Caco-2 (cell line): ENCODE measurements at places on chromosomes 2 and 18. TPM values are rescaled to one million over a fixed set of nuclear protein-coding genes. Genes with fewer than 3 reads are reported as not detected.
A peak's percentile ranks its signal among the peaks of the same experiment; 100 is the strongest.

DNA sequence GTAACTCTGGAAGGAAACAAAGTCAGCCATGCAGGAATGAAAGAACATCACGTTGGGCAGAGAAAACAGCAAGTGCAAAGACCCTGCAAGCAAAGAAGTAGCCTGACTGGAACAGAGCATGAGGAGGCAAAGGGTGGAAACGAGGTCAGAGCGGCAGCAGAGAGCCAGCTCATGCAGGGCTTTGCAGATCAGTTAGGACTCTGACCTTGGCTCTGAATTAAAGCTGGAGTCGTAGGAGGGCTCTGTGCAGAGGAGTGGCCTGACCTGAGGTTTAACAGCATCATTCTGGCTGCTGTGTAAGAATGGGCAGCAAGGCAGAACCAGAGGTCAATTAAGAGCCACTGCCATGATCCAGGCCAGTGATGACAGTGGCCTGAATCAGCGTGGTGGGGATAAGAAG is 220.7 kb downstream of the PRKCE start:
- H3K27me3 ChIP-seq: no peaks in the 10 kb centered on the region; the same call in 1 of the 2 replicates
- H3K4me1 ChIP-seq: peaks cover 11% of the 10 kb centered on the region
- no peak for DNase-seq
- H3K36me3 ChIP-seq: no peaks in the 10 kb centered on the region
- no peak overlapping the region for H3K27ac ChIP-seq

DNA sequence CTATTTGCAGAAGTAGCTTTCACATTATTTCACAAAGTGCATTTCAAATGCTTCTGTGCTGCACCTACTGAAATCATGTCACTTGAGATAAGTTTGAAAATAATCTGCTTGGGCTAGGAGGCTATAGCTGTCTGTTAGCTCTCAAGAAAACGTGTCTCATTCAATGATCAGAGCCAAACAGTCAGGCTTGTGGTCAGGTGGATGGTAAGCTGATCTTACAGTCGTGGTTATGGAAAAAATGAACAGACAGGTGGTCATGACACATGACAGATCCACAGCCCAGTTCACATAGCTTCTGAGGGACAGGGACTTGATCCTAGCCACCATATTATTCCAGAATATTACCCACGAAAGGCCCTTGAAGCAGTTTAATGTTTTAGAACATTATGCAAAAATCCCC is 26.5 kb upstream of the RFX8 start:
- no peak for DNase-seq
- no peaks in the 10 kb centered on the region for H3K27me3 ChIP-seq
- no peak overlapping the region for H3K27ac ChIP-seq
- H3K4me1 ChIP-seq: no peaks in the 10 kb centered on the region
- no peak overlapping the region for H3K4me3 ChIP-seq
- no peaks in the 10 kb centered on the region for H3K36me3 ChIP-seq

DNA sequence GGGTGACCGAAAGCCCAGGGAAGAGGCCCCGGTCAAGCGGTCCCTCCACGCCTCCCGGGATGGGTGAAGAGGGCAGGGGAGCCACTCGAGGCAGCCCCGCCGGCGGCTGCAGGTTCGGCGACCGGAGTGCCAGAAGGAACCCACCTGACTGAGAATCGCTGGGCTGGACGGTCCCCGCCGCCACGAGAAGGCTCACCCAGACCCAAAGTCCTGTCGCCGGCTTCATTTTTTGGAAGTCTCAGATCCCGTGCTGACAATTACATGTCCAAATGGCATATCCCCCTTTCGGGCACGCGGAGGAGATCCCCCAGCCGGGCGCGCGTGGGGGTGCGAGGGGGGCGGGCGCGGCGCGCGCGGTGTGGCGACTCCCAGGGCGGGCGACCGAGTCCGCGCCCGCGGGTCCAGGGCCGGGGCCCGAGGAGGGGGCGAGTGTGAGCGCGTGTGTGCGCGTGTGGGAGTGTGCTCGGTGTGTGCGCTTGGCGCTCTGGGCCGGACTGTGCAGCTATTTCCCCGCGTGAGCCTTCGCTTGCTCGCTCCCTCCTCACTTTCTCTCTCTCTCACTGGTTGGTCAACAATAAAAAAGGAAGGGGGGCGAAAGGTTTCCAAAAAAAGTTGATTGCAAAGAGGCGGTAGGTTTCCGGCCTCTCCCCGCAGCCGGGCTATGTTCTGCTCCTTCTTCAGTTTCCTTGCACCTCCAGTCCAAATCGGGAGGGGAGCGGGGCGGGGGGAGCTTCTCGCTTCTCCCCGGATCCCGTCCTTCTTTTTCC is at the start of gene ERBB4:
ERBB4 (minus strand) TSS at position 498 of the 767 bp plus-strand sequence; CDS start at position 226, 272 bp downstream.
- H3K36me3 ChIP-seq: no peaks in the 10 kb centered on the region
- peaks cover 6% of the 10 kb centered on the region for H3K27me3 ChIP-seq
- H3K4me3 ChIP-seq: peak within 1 kb of the TSS; percentile 21
- H3K27ac ChIP-seq: no peak within 1 kb of the TSS
- peaks cover 16% of the 10 kb centered on the region for H3K4me1 ChIP-seq

DNA sequence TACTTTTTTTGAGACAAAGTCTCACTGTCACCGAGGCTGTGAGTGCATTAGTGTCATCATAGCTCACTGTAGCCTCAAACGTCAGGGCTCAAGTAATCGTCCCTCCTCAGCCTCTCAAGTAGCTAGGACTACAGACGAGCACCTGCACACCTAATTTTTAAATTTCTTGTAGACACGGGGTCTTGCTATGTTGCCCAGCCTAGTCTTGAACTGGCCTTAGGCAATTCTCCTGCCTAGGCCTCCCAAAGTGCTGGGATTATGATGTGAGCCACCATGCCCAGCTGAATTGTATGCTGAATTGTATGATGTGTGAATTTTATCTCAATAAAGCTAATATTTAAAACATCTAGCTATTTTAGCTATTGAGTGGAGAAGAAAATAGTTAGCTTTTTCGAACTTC is 18.9 kb downstream of the CAB39 start:
- H3K4me1 ChIP-seq: peaks cover 16% of the 10 kb centered on the region
- H3K36me3 ChIP-seq: no peaks in the 10 kb centered on the region
- no peak overlapping the region for H3K27ac ChIP-seq
- no peak overlapping the region for H3K4me3 ChIP-seq

DNA sequence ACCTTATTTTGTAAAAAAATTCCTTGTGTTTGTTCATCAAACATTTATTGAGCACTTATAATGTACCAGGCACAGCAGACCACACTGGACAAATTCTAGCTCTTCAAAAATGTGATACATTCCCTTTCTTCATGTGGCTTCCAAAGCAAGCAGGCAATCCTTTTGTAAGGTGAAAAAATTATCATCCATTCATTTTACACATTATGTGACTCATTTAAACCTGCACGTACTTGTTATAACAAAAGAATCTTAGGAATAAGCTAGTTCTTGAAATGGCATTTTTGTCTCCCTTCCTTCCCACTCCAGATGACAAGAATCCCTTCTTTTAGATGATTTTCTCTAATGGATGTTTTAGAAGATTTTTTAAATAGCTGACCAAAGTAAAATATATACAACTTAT is 104.6 kb downstream of the KLF7 start:
- H3K4me1 ChIP-seq: no peaks in the 10 kb centered on the region
- no peak for DNase-seq
- no peak overlapping the region for H3K27ac ChIP-seq
- H3K27me3 ChIP-seq: no peaks in the 10 kb centered on the region
- H3K36me3 ChIP-seq: no peaks in the 10 kb centered on the region

- no peaks in the 10 kb centered on the region for H3K36me3 ChIP-seq
- peak; percentile 81 for DNase-seq
- no peak overlapping the region for H3K27ac ChIP-seq
- H3K4me1 ChIP-seq: peaks cover 21% of the 10 kb centered on the region
- no peaks in the 10 kb centered on the region for H3K27me3 ChIP-seq
These were observed 57.9 kb downstream of the ARHGEF33 start for GRCh38 chr2:38947241-38948239.

DNA sequence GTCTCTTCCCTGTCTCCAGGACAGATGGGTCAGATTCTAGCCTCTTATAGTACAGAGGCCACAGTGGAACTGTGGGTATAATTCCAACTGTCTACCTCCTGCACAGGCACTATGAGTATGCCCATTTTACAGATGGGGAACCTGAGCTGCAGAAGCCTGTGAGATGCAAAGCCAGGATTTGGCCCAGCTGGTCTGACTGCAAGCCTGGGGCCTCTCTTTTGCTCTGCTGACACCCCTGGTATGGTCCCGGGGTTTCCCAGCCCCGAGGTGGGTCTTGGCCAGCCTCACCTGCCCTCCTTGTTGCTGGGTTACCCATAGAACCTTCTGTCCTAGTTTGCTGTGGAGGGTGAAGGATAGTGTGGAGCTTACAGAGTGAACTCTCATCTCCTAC is 9.8 kb downstream of the HS6ST1 start:
- DNase-seq: peak; percentile 19
- H3K27ac ChIP-seq: no peak overlapping the region
- H3K4me3 ChIP-seq: no peak overlapping the region
- H3K36me3 ChIP-seq: no peaks in the 10 kb centered on the region; the same call in 1 of the 2 replicates
- H3K27me3 ChIP-seq: no peaks in the 10 kb centered on the region

DNA sequence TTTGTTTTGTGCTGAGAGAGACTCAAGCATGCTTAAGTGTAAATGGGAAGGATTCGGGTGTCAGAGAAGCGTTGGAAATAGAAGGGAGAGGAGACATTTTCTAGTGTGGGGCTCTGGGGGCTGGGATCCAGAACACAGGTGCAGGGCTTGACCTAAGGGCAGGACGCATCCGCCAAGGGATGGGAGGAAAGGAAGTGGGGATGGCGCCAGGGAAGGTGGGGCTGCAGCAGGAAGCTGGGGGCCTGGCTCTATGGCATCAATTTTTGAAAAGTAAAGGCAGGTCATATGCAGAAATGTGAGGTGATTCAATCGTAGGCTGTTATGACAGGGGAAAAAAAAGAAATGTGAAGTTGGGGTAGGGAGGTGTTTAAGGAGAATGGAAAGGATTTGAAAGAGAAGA is 143.2 kb upstream of the SERTAD2 start:
- no peaks in the 10 kb centered on the region for H3K27me3 ChIP-seq
- no peaks in the 10 kb centered on the region for H3K36me3 ChIP-seq
- no peak for DNase-seq
- no peak overlapping the region for H3K27ac ChIP-seq
- peaks cover 9% of the 10 kb centered on the region for H3K4me1 ChIP-seq
- H3K4me3 ChIP-seq: no peak overlapping the region

- H3K4me1 ChIP-seq: no peaks in the 10 kb centered on the region
- H3K36me3 ChIP-seq: no peaks in the 10 kb centered on the region
- no peaks in the 10 kb centered on the region for H3K27me3 ChIP-seq
- no peak for DNase-seq
These were observed 435.1 kb upstream of the MEIS1 start for GRCh38 chr2:65999796-66000195.

GRCh38 chr2:157404363-157404762 is 39.5 kb downstream of the CYTIP start:
- peaks cover 5% of the 10 kb centered on the region; the same call in 1 of the 2 replicates for H3K4me1 ChIP-seq
- no peaks in the 10 kb centered on the region for H3K36me3 ChIP-seq
- H3K27me3 ChIP-seq: no peaks in the 10 kb centered on the region
- no peak for DNase-seq
- no peak overlapping the region for H3K4me3 ChIP-seq
- no peak overlapping the region for H3K27ac ChIP-seq

DNA sequence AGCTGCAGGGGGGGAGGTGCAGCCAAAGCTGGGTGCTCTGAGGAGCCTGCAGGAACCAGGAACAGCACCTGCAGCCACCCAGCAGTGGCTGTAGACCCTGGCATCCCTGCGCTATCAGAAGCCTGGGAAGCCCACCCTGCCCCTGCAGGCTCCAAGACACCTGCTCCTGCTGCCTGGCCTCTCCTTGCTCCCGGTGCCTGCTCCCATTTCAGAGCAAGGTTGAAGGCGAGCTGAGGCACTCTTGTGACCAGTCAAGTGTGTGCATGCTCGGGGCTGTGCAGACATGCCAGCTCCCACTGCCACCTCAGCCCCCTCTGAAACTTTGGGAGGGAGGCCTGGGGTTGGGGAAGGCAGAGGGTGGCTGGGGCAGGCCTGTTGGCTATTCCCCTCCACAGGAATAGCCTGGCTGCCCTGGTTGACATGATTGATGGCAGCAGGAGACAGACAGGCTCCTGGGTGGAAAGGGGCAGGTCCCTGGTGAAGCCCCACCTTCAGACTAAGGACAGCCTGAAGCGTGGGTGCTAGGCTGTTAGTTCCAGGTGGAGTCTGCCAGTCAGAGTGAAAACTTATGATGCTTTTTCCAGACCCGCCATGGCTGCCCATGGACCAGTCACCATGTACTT is 151.4 kb downstream of the MBD5 start:
- H3K4me1 ChIP-seq: no peaks in the 10 kb centered on the region
- no peaks in the 10 kb centered on the region for H3K27me3 ChIP-seq
- no peak overlapping the region for H3K4me3 ChIP-seq
- no peak for DNase-seq
- H3K36me3 ChIP-seq: no peaks in the 10 kb centered on the region

- DNase-seq: no peak
- H3K4me1 ChIP-seq: peaks cover 4% of the 10 kb centered on the region; the same call in 1 of the 2 replicates
- no peaks in the 10 kb centered on the region; the same call in 1 of the 2 replicates for H3K36me3 ChIP-seq
- no peak overlapping the region for H3K4me3 ChIP-seq
- no peaks in the 10 kb centered on the region for H3K27me3 ChIP-seq
These were observed 2.9 kb downstream of the CASP10 start for GRCh38 chr2:201185863-201186262.

DNA sequence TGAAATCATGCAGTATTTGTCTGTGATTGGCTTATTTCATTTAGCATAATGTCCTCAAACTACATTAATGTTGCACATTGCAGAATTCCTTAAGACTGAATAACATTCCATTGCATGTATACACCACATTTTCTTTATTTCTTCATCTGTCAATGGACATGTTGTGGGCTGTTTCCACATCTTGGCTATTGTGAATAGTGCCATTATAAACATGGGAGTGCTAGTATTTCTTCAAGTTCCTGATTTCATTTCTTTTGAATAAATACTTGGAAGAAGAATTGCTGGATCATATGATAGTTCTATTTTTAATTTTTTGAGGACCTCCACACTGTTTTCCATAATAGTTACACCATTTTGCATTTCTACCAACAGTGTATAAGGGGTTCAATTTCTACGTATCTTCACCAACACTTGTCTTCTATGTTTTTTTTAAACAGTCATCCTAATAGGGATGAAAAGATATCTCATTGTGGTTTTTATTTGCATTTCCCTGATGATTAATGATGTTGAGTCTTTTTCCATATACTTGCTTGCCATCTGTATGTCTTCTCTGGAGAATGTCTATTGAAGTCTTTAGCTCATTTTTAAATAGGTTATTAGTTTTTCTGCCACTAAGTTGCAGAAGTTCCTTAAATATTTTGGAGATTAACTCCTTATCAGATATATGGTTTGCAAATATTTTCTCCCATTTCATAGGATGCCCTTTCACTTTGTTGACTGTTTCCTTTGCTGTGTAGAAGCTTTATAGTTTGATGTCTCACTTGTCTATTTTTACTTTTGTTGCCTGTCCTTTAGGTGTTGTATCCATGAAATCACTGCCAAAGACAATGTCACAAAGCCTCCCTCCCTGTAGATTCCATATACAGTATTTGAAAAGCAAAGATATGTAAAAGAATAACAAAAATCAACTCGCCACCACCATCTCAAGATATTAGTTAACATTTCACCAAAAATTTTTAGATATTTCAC is 14.6 kb downstream of the FBXO11 start:
- peaks cover 8% of the 10 kb centered on the region; the same call in 1 of the 2 replicates for H3K4me1 ChIP-seq
- H3K27ac ChIP-seq: no peak overlapping the region
- no peak for DNase-seq
- no peak overlapping the region for H3K4me3 ChIP-seq
- no peaks in the 10 kb centered on the region for H3K27me3 ChIP-seq
- no peaks in the 10 kb centered on the region for H3K36me3 ChIP-seq

The LYG2 gene
- not detected in 2 replicates for total RNA-seq

The PRSS56 gene
- total RNA-seq: not detected in 2 replicates

The WNT6 gene
- total RNA-seq: 18.3 and 20.3 TPM in 2 replicates

The HOXD9 gene
- not detected in 2 replicates for total RNA-seq

The RASGRP3 gene
- total RNA-seq: 9.2 and 12.2 TPM in 2 replicates

The IL36B gene
- total RNA-seq: not detected in 2 replicates

The OR6B2 gene
- total RNA-seq: not detected in 2 replicates

The MC2R gene
- total RNA-seq: not detected in 2 replicates

The CXXC1 gene
- 37.7 and 41.5 TPM in 2 replicates for total RNA-seq
